ENCODE measurements at places on chromosomes 4 and X.

GRCh38 chr4:61003301-61003700 is 196.8 kb upstream of the ADGRL3 start:
- no peak for DNase-seq

- peak; percentile 11 for DNase-seq
Observed at GRCh38 chrX:18424482-18425198, 768 bp upstream of the CDKL5 start.

DNA sequence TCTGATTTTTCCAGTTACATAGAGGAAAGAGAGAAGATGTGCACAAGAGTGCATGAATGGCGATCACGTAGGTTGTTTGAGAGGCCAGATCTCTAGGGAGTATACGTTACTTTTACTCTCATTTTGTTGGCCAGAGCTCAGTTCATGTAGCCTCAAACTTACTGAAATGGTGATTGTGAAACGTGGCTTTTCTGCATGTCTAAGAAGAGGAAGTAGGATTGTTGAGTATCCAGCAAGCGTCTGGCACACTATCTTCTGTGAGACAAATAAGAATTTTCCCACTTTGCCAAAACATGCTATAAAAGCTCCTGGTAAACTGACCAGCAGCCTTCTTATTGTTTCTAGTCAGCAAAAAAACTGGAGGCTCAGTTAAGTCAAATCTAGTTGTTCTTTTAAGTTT is 264.5 kb upstream of the EMCN start:
- no peak for DNase-seq

- DNase-seq: no peak
Observed at GRCh38 chr4:28278676-28279075, 1418.0 kb downstream of the STIM2 start.

GRCh38 chrX:40542208-40542607 is 38.6 kb upstream of the ATP6AP2 start:
- no peak for DNase-seq

DNA sequence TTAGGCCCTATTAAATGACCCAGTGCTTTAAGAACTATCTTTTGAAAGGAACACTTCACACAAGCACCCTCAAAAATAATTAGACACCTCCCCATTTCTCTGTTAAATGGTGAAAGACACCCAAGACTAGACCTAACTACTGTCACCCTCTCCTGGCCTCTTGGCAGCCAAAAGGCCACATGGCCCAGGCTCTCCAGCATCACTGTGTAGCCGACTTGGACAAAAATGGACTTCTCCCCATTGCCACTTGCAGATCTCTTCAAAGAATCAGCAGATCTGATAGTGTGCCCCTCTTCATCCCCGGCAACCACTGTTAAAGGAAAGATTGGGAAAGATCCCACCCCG is 2.0 kb downstream of the MID1IP1 start:
- no peak for DNase-seq

DNA sequence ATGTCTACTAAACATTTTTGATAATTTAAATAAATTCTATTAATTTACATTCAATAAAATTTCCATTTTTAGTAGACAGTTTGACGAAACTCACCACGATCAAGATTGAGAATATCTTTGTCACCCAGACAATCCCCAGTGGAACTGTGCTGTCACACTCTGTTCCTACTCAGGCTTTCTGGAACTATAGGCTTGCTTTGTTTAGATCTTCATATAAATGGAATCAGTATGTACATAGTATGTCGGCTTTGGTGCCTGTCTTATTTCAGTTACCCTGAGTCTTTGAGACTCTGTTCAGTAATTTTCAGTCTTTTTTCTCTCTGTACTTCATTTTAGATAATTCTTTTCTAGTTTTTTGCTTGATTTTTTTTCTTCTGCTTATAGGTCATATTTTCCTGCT is 163.5 kb upstream of the EMCN start:
- no peak for DNase-seq

- DNase-seq: no peak
Observed at GRCh38 chrX:95101851-95102390, 1427.9 kb downstream of the FAM133A start.

- DNase-seq: no peak
Observed at GRCh38 chr4:162201673-162202072, 37.9 kb upstream of the FSTL5 start.

DNA sequence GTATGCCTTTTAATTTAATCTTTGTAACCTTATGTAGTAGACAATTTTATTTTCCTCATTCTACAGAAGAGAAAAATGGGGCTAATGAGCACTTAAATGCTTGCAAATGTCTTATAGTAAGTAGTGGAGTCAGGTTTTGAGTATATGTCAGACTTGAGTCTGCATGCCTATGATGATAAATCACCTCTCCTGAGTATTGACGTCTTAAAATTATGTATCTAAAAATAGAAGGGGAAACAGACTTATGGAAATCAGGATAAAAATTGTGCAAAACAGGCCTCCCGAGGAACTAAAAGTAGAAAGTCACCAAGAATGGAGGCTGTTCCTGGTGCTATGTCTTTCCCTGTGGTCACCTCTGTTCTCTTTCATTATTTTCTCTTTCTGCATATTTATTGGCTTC is 92.7 kb downstream of the STIM2 start:
- no peak for DNase-seq

- DNase-seq: no peak
Observed at GRCh38 chr4:2798399-2799223, 5.7 kb downstream of the SH3BP2 start.

- DNase-seq: no peak
Observed at GRCh38 chr4:168099195-168099594, 6.9 kb downstream of the ANXA10 start.

Measured in effector memory CD8-positive, alpha-beta T cell (primary cell).